Osteocyte (in vitro differentiated cells): ENCODE measurements at places on chromosomes 2 and 18. TPM values are rescaled to one million over a fixed set of nuclear protein-coding genes. Genes with fewer than 3 reads are reported as not detected.

DNA sequence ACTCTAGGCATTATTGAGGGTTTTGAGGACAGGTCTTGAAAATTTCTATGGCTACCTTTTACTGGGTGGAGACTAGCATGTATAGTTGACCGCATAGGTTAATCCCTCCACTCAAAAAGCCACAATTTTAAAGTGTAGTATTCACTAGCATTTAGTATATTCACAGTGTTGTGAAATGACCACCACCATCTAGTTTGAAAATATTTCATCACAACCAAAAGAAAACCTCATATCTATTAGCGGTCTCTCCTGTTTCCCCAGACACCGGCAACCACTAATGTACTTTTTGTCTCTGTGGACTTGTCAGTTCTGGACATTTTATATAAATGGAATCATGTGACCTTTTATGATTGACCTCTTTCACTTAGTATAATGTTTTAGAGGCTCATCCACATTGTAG, 53.9 kb downstream of the MSH2 start:
- no peak for DNase-seq
- no peak overlapping the region for H3K4me3 ChIP-seq
- H3K27me3 ChIP-seq = no peaks in the 10 kb centered on the region

- H3K4me3 ChIP-seq = no peak overlapping the region
- no peaks in the 10 kb centered on the region for H3K36me3 ChIP-seq
- no peak overlapping the region for H3K27ac ChIP-seq
- H3K27me3 ChIP-seq = peaks cover 44% of the 10 kb centered on the region
- H3K4me1 ChIP-seq = no peaks in the 10 kb centered on the region
- no peak for DNase-seq
Measured at GRCh38 chr2:170573671-170574070, 141.5 kb upstream of the SP5 start.

- no peak overlapping the region for H3K27ac ChIP-seq
- H3K4me1 ChIP-seq = peaks cover 14% of the 10 kb centered on the region
- DNase-seq = no peak
- H3K4me3 ChIP-seq = no peak overlapping the region
- H3K27me3 ChIP-seq = no peaks in the 10 kb centered on the region
Measured at GRCh38 chr2:12504443-12504842, 212.3 kb upstream of the TRIB2 start.

DNA sequence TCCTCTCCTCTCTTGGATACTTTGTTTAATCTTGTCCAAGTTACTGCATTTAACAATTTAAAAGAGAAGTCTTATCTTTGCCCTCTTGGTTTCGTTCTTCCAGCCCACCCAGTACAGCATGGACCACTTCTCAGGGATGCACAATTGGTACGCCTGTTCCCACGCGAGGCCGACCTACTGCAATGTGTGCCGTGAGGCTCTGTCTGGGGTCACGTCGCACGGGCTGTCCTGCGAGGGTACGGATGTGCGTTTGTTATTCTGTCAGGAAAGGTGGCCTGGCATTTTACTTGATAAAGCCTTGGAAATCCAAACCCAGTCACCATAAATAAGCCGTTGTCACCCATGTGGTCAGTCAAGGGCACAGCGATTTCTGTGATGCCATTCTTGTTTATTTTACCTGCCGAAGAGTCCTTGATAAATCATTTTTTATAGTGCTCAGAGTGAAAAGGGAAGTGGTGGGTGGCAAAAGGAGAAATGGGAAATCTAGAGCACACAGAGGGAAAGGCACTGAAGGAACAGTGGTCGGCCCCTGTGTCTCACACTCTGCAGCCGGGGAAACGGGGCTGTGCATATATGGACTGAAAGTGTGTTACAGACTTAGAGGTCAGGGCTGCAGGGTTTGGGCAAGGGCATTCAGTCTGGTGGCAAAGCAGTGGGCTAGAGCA, 80.5 kb downstream of the DGKD start:
- H3K36me3 ChIP-seq = peaks cover 29% of the 10 kb centered on the region
- H3K27me3 ChIP-seq = no peaks in the 10 kb centered on the region
- peak; percentile 53 for DNase-seq

GRCh38 chr2:165582409-165582808, 112.9 kb downstream of the CSRNP3 start:
- no peaks in the 10 kb centered on the region for H3K36me3 ChIP-seq
- H3K4me3 ChIP-seq = no peak overlapping the region
- H3K4me1 ChIP-seq = peaks cover 2% of the 10 kb centered on the region

DNA sequence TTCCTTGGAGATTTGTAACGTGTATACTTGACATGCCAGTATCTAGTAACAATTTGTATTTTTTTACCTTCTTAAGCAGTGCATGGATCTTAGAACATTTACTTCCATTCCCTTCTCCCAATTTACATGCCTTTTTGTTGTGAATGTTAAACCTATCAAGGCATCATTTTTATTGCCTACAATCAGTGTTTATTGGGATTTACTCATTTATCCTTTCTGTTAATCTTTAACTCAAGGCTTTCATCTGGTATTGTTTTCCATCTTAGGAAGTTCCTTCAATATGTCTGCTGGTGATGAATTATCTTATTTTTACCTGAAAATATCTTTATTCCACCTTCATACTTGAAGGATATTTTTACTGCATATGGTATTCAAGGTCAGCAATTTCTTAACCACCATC, 88.5 kb upstream of the EMILIN2 start:
- no peaks in the 10 kb centered on the region for H3K27me3 ChIP-seq
- no peak overlapping the region for H3K4me3 ChIP-seq
- DNase-seq = no peak

- H3K27ac ChIP-seq = peak overlapping the region; percentile 99
- H3K27me3 ChIP-seq = no peaks in the 10 kb centered on the region
- H3K36me3 ChIP-seq = peaks cover 4% of the 10 kb centered on the region
- peaks cover 54% of the 10 kb centered on the region for H3K4me1 ChIP-seq
- no peak for DNase-seq
Measured at GRCh38 chr2:197433780-197434438, 919 bp downstream of the SF3B1 start.

DNA sequence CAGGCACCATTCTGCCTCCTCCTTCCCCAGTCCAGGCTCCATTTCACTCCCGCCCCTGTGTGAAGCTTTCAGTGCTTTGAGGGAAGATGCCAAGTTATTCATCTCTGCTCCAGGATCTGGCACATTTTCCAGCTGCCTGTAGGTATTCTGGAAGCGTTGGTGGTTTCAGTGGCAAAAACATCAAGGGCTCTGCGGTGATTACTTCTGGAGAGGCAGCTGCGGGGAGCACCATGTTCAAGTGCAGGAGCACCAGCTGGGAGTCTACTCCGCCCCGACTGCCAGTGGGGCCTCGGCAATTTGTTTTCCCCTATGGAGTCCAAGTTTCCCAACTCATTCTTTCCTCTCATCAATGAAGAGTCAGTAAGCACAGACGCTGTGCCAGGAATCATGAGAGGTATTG, 211.7 kb downstream of the CLIP4 start:
- DNase-seq = no peak
- H3K4me3 ChIP-seq = no peak overlapping the region
- H3K36me3 ChIP-seq = no peaks in the 10 kb centered on the region

DOCK10 gene
- 13.1 and 15.2 TPM in 2 replicates for total RNA-seq

DNA sequence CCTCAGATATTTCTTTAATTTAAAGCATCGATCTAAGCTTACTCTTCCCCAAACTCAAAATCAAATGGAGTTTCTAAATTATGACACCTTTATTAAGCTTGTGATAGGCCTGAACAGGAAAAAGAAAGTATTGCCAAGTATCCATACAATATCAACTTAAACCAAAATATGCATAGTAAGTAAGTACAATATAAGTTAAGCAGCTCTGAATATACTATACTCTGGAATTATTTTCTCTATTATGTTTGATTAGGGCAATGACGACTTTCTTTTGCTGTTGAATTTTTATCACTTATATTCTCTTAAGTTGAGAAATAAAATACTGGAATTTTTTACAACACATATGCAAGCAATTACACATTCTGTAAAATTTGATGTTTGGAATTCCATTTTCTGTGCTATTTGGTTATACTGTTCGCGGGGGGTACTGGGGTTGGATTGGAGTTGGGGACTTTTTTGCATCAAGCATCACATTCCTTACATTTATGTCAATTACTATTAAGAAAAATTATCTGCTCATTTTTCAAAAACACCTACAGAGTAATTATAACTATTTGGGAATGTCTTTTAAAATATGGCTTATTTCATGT, 2.2 kb downstream of the COL5A2 start:
- H3K36me3 ChIP-seq = peaks cover 26% of the 10 kb centered on the region
- peak overlapping the region; percentile 88 for H3K4me3 ChIP-seq
- H3K27ac ChIP-seq = peak overlapping the region; percentile 94
- no peak for DNase-seq
- no peaks in the 10 kb centered on the region for H3K27me3 ChIP-seq

CELF4 gene
- not detected in 2 replicates for total RNA-seq

- DNase-seq = no peak
- no peaks in the 10 kb centered on the region for H3K4me1 ChIP-seq
- H3K4me3 ChIP-seq = no peak overlapping the region
- H3K36me3 ChIP-seq = no peaks in the 10 kb centered on the region
- H3K27me3 ChIP-seq = peaks cover 23% of the 10 kb centered on the region
- H3K27ac ChIP-seq = no peak overlapping the region
Measured at GRCh38 chr2:118643294-118643693, 204.2 kb downstream of the EN1 start.

IMPACT gene
- total RNA-seq = 53.0 and 58.3 TPM in 2 replicates

GRCh38 chr2:225458431-225459117, 59.1 kb downstream of the NYAP2 start:
- H3K27me3 ChIP-seq = no peaks in the 10 kb centered on the region
- no peak overlapping the region for H3K4me3 ChIP-seq
- DNase-seq = no peak
- H3K4me1 ChIP-seq = no peaks in the 10 kb centered on the region
- H3K27ac ChIP-seq = no peak overlapping the region

GRCh38 chr2:36568516-36569246, 29.3 kb downstream of the FEZ2 start:
- H3K36me3 ChIP-seq = peaks cover 17% of the 10 kb centered on the region
- peak overlapping the region; percentile 93 for H3K27ac ChIP-seq
- peak overlapping the region; percentile 64 for H3K4me3 ChIP-seq
- DNase-seq = no peak
- H3K4me1 ChIP-seq = peaks cover 48% of the 10 kb centered on the region

DNA sequence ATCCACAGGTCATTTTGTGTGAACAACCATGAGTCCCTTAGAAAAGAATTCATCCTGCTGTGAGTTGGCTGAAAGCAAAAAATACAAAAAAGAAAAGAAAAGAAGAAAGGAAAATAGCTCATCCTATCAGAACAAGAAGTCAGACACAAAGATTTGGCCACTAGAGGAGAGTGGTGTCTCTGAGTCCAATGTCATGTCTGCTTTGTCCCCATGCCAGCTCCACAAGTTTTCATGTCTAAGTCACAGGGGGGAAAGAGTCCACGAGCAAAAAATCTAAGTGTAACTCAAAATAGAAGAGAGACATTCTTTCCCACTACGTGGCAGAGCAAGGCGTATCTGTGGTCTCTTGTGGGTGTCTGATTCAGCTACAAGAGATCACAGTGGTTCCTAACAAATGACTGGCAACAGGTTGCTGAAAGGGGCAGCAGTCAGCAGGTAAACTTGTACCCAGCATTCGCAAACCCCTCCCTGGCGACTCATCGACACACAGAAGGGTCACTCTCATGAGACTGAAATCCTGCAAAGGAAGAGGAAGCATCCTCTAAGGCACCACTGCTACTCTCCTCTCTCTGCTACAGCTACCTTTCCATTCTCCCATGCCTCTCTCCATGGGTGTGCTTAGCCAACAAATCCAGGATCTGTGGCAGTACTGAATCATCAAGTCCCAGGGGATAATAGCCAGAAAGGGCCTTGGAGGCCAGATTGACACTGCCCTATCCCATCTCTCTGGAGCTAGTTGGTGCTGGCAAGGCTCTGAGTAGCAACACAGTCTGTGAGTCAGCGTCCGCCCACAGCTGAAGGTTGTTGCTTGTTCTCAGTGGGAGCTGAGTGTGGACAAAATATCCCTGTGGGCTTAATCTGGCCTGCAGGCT, 123.0 kb upstream of the SLC39A10 start:
- peak overlapping the region; percentile 50 for H3K4me3 ChIP-seq
- H3K36me3 ChIP-seq = no peaks in the 10 kb centered on the region
- no peaks in the 10 kb centered on the region for H3K27me3 ChIP-seq
- DNase-seq = no peak

IRS1 gene
- total RNA-seq = 19.8 and 20.0 TPM in 2 replicates

NEB gene
- total RNA-seq = 0.40 and 1.3 TPM in 2 replicates

DNA sequence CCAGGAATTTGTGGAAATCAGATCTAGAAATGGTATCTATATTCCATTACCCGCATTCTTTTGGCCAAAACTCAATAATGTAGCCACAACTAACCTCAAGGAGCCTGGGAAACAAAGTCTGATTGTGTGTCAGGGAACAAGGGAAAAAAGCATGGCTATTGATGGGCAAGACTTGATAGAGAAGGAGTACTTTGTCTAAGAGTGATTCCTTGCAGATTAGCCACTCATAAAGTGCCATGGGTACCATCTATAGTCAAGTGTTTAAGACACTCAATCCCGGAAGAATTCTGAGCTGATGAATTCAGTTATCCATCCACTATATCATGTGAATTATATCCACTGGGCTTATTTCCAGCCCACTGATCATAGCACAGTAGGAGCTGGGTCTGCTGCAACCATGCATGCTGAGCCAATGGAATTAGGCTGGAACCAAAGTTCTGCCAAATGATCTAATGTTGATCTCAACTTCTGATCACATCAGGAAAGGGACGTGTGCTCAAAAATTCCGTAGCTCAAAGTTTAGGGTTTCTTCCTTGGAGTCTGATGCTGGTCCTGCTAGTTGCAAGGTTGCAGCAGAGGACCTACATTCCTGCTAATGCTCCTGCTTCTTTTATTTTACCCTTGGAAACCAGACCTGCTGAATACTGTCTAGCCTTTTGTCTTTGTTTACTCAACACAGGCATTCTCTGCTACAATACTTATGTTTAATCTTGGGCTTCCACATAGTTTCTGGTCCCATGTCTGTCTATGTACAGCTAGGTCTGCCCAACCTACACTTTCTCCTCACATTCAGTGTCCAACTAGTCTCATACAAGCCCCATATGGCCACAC, 629.7 kb downstream of the IRS1 start:
- H3K4me3 ChIP-seq = no peak overlapping the region
- no peaks in the 10 kb centered on the region for H3K36me3 ChIP-seq
- no peak overlapping the region for H3K27ac ChIP-seq
- DNase-seq = no peak

MC2R gene
- total RNA-seq = not detected in 2 replicates

POLR1B gene
- total RNA-seq = 17.1 and 21.0 TPM in 2 replicates

DNA sequence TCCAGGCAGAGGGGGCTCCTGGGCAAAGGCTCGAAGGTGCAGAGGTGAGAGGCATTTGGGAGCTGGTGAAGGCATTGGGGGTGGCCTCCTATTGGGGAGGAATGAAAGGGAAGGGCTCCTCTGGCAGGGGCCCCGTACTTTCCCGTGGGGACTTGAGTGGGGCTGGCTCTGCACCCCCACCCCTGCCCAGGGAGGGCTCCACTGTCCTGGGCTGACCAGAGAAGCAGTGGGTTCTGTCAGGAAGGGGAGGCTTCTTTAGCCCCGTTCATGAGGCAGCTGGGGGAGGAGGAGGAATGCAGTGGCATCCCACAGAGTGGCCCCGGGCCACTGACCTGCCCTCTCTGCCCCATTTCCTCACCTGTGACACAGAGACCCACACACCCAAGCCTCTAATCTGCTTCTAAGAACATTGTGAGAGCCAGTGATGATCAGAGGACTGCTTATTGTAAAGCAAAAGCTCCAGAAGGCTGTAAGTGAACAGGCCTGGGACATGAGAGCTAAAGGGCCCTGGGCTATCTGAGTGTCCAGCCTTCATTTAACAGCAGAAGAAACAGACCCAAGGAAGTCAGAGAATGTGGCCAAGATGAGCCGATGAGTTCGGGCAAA, 38.6 kb upstream of the GPAT2 start:
- DNase-seq = no peak
- H3K4me3 ChIP-seq = no peak overlapping the region
- no peak overlapping the region for H3K27ac ChIP-seq
- no peaks in the 10 kb centered on the region for H3K36me3 ChIP-seq
- peaks cover 34% of the 10 kb centered on the region for H3K27me3 ChIP-seq

GRCh38 chr2:231528636-231529030, 1.6 kb downstream of the NMUR1 start:
- no peak overlapping the region for H3K27ac ChIP-seq
- H3K27me3 ChIP-seq = peaks cover 18% of the 10 kb centered on the region
- no peak overlapping the region for H3K4me3 ChIP-seq
- peaks cover 4% of the 10 kb centered on the region for H3K4me1 ChIP-seq
